ENCODE measurements at places on chromosomes 1 and 21.

DNA sequence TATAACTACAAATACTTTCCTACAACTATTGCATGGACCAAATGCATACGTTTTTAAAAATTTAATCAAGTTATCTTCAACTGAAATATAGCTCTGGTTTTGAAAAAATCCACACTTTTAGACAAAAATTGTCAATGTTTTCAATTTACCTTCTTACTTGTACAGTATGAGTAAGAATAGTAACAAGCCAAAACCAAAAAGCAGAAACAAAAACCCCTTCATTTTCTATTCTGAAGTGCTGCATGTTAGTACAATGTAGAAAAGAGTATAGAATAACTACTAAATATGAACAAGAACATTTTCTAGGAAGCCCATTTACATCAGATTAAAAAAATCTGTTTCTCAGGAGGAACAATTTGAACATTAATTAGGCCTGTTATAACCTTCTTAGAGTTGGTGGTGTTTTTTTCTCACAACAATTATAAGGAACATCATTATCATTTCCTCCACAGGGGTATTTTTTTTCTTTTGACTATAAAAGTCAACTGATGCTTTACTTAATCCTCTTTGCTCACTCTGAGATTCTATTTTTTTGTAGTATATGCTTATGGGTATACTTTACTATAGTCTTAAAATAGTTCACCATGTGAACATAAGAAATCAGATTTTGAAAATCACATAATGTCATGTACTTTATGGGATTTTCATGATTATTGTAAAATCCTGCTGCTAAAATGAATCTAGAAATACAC, 475.4 kb downstream of the PTBP2 start:
- no peak for DNase-seq

DNA sequence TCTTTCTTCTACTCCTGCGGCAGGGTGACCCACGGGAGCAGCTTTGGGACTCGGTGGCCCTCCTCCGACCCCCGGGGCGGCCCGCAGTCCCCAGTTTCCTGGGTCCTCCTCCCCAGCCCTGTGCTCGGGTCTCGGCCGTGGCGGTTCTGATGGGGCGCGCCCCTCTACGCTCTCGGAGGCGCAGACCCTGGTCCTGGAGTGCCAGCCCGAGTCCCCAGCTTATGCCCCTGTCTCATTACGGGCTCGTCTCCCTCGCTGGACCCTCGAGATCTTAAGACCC, 430 bp downstream of the BTG2 start:
- no peak for DNase-seq

DNA sequence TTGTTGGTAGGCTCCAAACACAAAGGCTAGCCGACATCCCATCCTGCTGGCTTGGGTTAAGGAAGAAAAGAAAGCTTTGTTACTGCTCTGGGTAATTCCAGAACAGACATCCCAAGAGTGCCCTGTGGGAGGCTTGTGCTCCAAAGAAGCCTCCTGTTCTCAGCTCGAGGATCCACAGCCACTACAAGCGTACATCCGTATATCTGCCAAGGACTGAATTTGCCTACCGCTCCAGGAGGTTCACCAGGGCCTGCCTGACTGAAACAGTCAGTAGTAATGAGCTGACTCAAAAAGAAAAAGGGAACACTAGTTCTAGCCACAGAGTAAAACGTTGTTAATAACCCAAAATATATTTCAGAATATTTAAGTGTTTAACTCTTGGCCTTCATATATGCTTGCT, 24.8 kb upstream of the MUTYH start:
- no peak for DNase-seq

DNA sequence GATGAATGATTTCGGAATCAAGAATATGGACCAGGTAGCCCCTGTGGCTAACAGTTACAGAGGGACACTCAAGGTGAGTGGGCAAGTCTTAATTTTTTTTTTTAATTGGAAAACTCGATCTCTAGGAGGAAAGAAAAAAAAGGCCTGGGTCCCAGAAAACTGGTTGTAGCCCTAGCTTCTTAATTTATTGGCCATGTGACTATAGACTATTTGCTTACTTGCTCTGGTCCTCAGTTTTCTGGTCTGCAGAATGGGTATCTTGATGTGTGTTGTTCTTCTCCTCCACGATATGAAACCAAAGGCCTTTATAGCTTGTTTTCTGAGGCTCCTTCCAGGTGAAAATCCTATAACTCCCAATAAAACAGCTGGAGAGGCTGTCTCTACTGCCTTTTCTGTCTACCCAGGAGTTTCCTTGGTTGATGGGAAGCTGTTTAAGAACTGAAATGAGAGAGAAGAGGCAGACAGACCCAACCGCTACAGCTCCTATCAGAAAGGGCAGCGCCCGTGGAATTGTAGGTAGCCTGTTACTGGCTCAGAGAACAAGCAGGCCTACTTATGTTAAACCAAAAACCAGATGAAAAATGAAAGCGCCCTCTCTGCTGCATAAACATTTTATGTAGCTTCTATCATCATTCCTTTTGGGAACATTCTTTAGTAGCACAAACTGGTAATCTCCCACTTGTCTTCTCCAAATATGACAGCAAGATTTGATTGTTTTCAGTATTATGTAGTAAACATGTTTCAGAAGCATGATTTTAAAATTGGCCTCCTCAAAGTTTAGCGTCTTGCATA, 4.5 kb downstream of the ETS2 start:
- no peak for DNase-seq

GRCh38 chr1:22204989-22205913, 62.4 kb upstream of the WNT4 start:
- DNase-seq = no peak

- DNase-seq = no peak
Observed at GRCh38 chr1:54884768-54885167, 2.2 kb downstream of the DHCR24 start.

DNA sequence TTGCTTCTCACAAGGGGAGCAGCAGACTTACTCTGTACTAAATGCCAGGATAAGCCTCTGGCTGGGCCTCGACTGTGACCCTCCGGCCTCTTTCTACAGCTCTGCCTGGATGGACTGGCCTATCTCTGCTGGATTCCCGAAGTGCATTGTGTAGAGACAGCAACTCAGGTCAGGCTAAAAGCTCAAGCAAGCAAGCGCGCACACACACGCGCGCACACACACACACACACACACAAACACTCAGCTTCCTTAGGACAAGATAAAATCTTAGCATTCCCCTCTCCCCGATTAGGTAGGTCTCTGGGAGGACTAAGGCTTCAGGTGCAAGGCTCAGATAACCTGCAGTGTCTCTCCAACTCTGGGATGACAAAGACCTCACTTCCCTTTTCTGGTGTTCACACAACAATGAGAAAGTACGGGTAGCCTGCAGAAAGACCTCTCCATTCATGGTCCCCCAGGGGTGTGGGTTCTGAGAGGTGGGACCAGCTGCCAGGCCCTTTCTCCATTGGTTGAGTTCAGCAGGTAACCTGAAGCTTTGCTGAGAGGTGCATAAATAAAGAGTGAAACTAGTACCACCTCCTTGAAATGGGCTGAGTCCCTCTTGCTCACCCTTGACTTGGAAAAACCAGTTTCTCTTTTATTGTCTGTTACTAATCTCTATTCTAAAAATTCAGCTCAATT, 155.1 kb upstream of the CAMK1G start:
- no peak for DNase-seq

DNA sequence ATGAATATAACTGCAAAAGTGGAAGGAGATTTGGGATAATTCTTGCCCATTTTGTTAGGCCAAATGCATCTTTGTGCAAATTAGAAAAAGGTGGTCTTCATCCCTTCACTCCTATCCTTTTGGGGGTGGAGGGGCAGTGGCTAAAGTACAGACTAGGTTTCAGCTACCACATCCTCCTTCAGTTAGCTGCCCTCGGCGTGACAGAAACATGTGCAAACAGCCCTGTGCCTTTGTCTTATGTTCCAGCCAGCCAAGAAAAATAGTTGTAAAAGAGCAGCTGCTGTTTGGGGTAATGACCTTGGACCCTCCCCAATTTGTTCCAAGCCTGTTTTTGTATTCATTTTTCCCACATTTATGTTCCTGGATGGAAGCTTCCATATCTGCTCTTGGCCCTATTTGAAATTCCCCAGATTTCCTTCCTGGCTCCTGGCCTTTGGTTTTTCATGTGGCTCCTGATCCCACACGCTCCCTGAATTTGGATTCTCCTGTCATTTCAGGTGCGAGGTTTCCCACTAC, 8.3 kb upstream of the LGALS8 start:
- DNase-seq = no peak

DNA sequence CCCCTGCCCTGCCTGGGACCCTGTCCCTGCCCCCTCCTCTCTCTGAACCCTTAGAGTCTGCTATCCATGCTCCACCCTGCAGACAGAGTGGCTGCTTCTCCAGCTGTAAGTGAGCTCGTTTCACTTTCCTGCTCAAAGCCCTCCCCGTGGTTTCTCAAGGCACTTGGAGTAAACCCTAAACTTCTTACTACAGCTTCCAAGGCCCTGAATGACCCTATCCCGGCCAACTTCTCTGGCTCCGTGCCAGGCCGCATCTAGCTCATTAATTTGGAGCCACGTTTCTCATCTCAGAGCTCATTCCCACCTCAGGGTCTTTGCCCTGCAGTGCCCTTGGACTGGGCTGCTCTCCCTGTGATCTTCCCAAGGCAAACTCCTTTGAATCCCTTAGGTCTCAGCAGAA, 235.1 kb upstream of the RUNX1 start:
- DNase-seq = no peak

DNA sequence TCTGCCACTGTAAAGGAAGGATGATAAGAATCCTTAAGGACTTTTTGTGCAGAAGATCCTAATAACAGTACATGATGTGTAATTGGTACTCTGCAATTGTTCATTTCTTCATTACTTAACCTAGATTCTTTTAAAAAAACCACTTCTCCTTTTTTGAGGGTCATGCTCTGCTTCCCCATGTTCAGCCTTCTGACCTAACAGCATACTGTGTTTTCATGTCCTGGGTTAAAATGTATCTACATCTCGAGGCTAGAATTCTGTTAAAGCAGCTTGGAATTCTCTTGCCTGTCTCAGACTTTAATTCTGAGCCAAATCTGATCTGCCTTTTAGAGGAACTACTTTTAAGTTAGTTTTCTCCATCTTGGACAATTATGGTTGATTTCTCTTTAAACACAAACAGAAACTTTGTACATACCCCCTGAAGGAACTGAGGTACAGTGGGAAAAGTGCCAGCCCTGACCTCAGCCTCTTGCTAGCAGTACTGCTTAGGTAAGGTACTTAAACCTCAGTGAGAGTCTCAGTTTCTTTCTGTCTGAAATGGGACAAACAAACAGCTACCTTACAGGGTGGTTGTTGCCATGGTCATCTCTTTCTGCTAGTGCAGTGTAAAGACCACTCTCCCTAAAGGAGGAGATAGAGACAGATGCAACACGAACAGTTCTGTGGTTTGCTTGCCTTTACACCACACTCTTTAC, 103.2 kb upstream of the DYNLT5 start:
- DNase-seq = no peak

DNA sequence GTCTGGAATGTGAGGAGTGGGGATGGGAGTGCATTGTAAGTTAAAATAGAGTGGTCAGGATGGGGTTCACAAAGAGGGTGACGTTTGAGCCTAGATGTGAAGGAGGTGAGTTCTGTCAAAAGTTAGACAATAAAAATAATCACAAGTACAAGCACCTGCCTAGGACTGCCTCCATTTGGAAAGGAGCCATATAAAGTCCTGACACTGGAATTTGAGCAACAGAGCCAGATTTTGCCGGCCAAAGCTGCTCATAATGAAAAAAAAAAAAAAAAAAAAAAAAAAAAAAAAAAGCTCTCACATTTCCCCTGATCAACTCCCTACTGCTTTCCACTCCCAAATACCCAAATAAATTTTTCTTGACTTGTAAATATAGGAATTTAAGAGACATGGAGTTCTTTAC, 4.1 kb downstream of the PALMD start:
- DNase-seq = no peak

- DNase-seq = no peak
Observed at GRCh38 chr1:7298749-7299151, 472.3 kb upstream of the VAMP3 start.

GRCh38 chr1:3809680-3810079, 13.4 kb upstream of the LRRC47 start:
- no peak for DNase-seq

- DNase-seq = no peak
Observed at GRCh38 chr21:24781146-24781545, 826.1 kb downstream of the MRPL39 start.

GRCh38 chr21:43882952-43883545, 18.0 kb downstream of the AGPAT3 start:
- DNase-seq = no peak

DNA sequence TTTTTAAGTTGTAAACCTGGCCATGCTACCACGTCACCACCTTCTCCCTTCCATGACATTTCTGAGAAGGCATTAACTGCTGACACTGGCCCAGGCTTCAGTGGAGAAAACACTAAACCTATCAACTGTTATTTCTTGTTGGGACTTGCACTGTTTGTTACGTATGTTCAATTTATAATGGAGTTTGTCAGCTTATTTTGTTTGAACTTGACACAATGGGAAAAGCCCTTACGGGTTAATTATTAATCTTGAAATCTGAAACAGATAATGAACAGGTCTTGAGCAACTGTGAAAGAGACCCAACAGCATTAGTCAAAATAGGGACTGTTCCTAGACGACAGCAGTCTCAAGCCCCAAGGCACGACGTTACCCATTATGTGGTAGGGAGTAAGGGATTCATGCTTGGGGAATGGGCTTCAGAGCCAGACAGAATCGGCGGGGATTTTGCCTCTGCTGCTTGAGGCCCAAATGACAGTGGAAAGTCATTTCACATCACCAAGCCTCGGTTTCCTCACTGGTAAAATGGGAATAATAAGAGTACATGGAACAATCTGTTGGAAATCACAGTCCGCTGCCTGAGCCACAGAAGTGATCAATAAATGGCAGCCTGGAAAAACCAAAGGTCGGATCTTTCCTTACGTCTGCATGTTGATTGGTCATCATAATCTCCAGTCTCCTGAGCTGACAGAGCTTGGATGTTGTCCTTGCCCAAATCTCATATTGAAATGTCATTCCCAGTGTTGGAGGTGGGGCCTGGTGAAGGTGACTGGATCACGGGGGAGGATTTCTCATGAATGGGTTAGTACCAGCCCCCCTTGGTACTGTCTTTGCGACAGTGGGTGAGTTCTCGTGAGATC, 44.5 kb downstream of the TIAM1 start:
- no peak for DNase-seq

DNA sequence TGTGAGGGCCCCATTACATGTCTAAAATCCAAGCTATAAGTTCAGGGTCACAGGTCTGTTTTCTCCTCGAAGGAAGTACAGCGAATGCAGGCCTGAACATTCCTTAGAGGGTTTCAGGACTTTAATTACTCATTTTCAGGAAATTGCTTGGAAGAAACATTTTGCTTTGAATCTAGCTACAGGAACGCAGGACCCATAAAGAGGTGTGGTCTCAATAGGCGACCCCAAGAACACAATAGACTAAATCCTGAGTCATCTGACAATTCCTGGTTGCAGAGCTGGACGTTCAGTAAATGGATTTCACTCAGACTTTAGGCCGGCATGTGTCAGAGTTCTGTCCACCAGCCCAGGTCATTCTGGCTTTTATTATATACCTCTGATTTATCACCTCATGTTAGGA, 1.0 kb upstream of the ERG start:
- DNase-seq = no peak

- DNase-seq = no peak
Observed at GRCh38 chr1:36098650-36099365, 10.1 kb downstream of the ADPRS start.

Measured in HEK293T (cell line).